ENCODE measurements at places on chromosomes 13 and 19.

DNA sequence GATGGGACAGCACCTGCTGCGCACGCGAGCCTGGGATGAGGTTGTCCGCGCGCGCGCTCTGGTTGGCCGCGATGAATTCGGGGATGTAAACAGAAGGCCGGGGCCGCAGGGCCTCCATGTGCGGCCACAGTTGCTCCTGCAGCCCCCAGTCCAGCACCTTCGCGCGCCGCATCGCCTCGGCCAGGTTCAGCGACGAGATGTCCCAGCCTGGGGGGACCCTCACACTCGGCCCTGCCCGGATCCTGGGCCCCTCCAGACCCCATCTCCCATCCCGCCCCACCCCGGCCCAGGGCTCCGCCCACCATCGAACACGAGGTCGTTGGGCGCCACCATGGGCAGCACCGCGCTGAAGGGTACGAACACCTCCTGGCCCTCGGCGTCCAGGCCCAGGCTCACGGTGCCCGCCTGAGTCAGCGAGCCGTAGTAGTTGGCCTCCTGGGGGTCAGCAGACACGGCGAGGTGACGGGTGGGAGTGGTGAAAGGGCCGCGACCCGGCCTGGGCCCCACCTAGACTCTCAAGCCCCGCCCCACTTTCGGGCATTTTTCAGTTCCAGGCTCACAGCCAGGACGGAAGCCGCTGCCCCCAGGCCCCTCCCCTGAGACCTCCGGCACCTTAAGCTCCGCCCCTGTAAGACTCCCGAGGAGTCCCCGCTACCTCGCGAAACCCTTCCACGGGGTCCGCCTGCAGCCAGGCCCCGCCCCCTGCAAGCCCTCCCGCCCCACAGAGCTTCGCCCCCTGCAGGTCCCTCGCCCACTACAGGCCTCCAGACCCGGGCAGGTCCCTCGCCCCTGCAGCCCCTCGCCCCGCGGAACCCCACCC, 1.1 kb downstream of the ISYNA1 start:
- DNase-seq = peak; percentile 65

- no peak for DNase-seq
These were observed 86.2 kb downstream of the STARD13 start for GRCh38 chr13:33199289-33199850.

GRCh38 chr19:42555317-42555716, 27.0 kb upstream of the CEACAM1 start:
- no peak for DNase-seq

GRCh38 chr13:82634946-82635345, 1247.3 kb downstream of the SLITRK1 start:
- no peak for DNase-seq

- peak; percentile 83 for DNase-seq
These were observed 16.8 kb downstream of the SPC24 start for GRCh38 chr19:11138601-11139300.

All from AG10803 (cell line).